G401 (cell line): ENCODE measurements at places on chromosomes 3 and 15.
A peak's percentile ranks its signal among the peaks of the same experiment; 100 is the strongest.

- no peak for DNase-seq
These were observed 27.8 kb upstream of the PIK3CB start for GRCh38 chr3:138862531-138862923.

DNA sequence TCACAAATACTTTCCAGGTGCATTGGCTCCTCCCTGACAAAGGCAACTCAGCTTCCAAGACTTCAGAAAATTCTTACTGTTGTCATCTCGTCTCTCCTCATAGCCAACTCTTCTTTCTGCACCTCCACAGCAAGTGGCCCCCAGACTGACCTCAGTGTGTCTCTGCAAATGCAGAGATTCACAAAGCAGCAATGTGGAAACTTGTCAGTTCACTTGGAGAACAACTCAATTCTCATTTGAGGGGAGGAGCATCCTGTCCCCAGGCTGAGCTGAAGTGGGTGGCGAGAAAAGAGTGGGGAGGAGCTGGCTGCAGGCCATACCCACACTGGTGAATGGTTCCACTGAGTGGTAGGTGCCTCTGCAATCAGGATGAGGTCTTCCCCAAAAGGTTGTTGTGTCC, 248.7 kb upstream of the IL12A start:
- DNase-seq, result no peak

DNA sequence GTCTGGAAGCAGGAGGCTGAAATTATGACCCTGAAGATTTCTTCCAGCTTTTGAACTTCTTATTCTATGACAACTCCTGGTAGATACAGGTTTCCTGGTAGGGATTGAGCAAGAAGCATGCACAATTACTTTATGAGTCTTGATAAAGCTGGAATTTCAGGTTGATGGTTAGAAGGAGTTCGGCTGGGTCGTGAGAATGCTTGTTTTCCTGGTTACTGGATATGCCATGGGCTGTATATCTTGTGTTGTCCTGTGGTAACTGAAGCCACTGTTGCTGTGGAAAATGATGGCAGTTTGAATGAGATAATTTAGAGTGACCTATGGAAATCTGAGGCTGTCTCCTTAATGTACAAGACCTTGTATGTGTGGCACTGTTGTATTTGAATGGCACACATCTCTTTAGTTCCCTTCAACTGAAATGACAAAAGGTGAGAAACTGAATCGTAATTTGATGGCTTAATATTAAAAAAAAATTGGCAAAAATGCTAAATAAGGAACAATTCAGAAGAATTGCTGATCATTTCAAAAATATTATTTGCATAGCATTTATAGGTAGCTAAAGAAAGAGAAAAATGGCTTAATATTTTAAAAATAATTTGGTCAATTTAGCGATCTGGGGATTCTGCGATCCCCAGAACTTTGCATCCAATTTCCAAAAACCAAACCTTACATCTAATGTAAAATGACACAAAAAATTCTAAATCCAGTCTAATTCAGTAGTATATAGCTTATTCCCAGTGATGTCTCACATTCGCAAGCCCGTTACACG, 1.1 kb upstream of the UBE2E1 start:
- DNase-seq, result peak; percentile 19

DNA sequence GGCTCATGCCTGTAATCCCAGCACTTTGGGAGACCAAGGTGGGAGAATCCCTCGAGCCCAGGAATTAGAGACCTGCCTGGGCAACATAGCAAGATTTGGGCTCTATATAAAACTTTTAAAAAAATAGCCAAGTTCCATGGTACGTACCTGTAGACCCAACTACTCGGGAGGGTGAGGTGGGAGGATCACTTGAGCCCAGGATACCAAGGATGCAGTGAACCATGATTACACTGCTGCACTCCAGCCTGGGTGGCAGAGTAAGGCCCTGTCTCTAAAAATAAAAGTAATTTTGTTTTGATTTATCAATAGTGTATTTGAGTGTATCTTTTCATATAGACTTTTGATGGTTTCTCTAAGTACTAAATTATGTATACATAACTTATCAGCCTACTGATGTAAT, 63.1 kb downstream of the LSM3 start:
- DNase-seq, result no peak

DNA sequence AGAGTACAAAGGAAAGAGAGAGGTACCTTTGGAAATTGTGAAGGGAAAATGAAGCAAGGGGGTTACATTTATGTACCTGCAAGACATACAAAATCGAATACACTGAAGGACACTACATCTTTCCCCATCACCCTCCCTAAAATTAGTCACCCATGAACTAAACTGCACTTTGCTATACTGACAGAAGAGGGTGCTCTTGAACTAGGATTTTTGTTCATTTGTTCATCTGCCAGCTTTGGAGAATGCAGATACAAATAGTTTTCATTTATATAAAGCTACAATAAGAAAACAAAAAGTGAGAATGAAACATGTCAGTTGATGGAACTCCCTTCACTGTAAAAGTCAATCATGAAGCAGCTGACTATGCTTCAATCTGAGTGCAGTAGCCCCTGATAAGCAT, 55.7 kb downstream of the PCCB start:
- DNase-seq, result no peak

- no peak for DNase-seq
These were observed 481.7 kb upstream of the TGFBR2 start for GRCh38 chr3:30124435-30125370.

DNA sequence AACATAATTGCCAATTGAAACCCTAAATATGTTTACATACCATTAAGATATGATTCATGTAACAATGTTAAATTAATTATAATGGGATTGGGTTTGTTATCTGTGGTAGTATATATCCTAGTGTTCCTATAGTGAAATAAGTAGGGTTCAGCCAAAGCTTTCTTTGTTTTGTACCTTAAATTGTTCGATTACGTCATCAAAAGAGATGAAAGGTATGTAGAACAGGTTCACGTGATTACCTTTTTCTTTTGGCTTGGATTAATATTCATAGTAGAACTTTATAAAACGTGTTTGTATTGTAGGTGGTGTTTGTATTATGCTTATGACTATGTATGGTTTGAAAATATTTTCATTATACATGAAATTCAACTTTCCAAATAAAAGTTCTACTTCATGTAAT, 212.4 kb downstream of the CHL1 start:
- no peak for DNase-seq

DNA sequence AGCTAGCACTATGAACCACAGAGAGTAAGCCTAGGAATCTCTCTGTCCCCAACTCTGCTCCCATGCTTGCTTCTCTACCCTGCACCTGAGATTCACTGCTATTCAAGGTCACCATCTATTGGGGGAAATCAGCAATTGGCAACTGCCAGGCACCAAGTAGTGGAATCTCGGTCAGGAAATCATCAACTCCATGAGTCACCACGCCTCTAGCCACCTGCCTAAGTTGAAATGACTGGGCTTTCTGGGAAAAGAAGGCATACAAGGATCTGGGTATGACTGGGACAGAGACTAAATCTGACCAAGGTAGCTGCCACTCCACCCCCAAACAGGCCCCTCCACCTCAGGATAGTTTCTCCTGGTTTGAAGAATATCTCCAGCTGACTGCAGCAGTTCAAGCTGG, 464.1 kb upstream of the CBLB start:
- no peak for DNase-seq

DNA sequence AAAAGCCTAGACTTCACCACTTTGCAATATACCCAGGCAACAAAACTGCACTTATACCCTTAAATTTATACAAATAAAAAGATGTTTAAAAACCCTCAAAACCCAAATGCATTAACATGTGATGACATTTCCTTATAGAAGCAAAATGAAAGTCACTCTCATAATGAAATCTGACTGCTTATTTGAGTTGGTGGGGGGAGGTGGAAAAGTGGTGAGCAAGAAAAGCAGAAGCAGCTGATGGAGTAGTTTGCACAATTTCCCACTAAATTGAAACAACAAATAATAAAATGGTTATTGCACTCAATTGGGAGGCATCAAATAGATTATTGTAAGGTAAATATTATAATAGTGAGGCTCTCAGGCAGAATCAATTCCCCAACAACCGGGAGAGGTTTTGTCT, 54.0 kb upstream of the GADL1 start:
- no peak for DNase-seq

DNA sequence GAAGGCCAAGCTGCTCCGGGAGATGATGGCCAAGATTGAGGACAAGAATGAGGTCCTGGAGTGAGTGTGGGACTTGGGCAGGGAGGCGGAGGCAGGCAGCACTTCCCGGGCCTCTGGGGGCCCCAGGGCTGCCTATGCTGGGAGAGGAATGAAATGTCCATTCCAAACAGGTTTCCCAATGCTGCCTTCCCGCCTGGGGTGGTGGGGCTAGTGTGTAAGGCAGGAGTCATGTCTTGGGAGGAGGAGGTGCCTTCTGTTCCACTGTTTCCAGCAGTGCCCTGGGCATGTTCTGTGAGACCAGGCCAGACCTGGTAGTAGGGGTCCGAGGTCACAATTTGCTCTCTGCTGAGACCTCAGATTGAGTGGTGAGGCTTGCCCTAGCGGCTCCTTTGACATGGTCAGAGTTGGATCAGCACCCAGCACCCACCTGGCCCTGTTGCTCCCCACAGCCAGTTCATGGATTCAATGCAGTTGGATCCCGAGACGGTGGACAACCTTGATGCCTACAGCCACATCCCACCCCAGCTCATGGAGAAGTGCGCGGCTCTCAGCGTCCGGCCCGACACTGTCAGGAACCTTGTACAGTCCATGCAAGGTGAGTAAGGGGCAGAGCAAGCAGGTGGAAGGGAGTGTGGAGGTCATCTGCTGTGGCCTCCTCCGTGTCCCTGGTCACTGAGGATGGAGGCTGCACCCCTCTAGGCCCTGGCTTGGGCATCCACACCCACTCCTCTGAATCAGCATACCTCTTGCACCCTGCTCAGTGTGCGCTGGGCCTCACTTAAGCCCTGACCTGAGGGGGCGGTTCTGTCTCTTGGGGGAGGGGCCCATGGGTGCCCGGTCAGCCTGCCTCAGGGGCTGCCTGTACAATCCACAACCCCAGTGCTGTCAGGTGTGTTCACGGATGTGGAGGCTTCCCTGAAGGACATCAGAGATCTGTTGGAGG, 27.3 kb downstream of the PTPN23 start:
- no peak for DNase-seq

GRCh38 chr15:67146875-67147381, 81.5 kb downstream of the SMAD3 start:
- no peak for DNase-seq

- no peak for DNase-seq
These were observed 62.7 kb downstream of the EEFSEC start for GRCh38 chr3:128215800-128216495.

DNA sequence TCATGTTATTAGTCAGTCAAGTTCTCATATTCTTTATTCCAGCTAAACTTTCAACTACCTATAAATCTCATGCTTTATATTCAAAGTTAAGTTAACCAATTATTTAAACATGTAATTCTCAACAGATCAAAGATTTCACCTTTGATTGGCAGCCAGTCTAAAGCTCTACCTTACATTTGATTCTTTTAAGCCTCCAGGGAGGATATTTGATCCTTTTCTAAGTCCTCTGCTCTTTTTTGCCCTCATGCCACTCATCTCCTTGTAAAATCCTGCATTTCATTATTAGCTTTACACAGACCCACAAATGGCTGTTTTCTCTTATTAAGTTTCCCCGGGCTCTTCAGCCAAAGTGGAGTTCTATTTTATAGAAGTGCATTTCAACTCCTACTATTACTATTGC, 134.1 kb downstream of the NLGN1 start:
- DNase-seq, result no peak

GRCh38 chr3:178385280-178385952, 150.8 kb upstream of the KCNMB2 start:
- DNase-seq, result peak; percentile 84

DNA sequence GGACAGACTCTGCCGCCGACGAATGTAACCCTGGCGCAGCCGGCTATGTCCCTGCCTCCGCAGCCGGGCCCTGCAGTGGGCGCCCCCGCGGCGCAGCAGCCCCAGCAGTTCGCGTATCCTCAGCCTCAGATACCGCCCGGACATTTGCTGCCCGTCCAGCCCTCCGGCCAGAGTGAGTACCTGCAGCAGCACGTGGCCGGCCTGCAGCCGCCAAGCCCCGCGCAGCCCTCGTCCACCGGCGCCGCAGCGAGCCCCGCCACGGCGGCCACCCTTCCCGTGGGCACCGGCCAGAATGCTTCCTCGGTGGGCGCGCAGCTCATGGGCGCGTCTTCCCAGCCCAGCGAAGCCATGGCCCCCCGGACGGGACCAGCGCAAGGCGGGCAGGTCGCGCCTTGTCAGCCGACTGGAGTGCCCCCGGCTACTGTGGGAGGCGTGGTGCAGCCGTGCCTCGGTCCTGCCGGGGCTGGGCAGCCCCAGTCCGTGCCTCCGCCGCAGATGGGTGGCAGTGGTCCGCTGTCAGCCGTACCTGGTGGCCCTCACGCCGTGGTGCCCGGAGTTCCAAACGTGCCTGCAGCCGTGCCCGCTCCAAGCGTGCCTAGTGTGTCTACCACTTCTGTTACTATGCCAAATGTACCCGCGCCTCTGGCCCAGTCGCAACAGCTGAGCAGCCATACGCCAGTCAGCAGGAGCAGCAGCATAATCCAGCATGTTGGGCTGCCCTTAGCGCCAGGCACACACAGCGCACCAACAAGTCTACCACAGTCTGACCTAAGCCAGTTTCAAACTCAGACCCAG, 2.4 kb downstream of the TSC22D2 start:
- DNase-seq, result peak; percentile 36

DNA sequence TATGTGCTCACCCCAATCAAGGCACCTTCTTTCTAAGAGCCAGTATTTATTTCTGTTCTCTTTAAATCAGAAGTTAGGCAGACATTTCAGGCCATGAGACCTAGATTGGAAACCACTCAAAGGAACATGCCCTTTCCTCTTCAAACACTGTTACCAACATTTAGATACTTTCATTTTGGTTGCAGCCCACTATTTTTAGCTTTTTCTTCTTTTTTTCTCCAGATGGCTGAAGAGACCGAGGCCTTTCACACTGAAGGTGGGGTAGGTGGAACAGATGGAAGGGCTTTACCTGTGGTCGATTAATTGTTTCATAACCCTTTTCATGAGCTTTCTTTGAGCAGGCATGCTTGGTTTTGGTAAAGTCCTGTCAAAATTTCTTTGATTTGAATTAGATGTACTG, 10.9 kb upstream of the LZTFL1 start:
- no peak for DNase-seq

GRCh38 chr3:127475975-127476705, 114.4 kb downstream of the TPRA1 start:
- no peak for DNase-seq

GRCh38 chr15:92687746-92688145, 32.2 kb upstream of the FAM174B start:
- DNase-seq, result no peak

GRCh38 chr15:81146006-81146405, 11.9 kb downstream of the CFAP161 start:
- no peak for DNase-seq

DNA sequence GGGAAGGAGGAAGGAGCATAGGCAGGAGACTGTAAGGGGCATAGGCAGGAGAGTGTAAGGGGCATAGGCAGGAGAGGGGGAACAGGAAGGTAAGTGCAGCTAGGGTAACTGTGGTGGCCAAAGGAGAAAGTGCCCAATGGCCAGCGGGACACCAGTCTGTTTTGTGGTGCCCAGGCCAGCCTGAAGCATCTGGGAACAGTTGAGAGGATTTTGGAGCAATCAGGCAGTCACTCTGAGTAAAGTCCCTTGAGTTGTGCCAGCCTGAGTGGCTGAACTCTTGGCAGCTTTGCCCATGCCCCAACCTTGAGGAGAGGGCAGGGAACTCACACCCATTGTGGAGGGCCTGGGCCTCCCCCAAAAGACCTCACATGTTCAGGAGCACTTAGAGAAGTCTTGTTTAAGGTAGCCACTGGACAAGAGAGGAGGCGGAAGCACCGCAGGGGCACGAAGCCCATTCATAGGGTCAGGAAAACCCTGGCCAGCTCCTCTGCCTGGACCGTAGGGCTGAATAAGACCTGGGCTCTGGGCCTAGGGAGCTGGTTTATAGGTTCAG, 3.5 kb upstream of the TGM5 start:
- no peak for DNase-seq

GRCh38 chr3:117485841-117486240, 776.3 kb downstream of the TUSC7 start:
- no peak for DNase-seq
